ENCODE measurements at places on chromosomes 1 and 21. TPM values are rescaled to one million over a fixed set of nuclear protein-coding genes. Genes with fewer than 3 reads are reported as not detected.
A peak's percentile ranks its signal among the peaks of the same experiment; 100 is the strongest.

DNA sequence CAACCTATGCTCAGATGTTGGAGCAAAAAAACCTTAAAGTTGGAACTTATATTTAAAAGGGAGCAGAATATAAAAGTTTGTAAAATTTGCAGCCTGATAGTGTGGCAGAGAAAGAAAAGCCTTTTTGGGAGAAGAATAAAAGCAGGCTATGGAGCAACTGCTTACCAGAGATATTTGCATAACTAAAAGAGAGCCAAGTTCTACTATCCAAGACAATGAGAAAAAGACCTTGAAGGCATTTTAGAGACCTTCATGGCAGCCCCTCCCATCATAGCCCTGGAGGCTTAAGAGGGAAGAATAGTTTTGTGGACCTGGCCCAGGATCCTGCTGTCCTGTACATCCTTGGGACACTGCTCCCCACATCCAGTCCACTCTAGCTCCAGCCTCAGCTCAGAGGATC is 312.5 kb upstream of the ZRANB2 start:
- DNase-seq: no peak

- DNase-seq: no peak
These were observed 56.5 kb upstream of the CTPS1 start for GRCh38 chr1:40922969-40923368.

- no peak for DNase-seq
These were observed 22.1 kb downstream of the SERBP1 start for GRCh38 chr1:67408148-67408547.

GRCh38 chr1:164560556-164560955 is 1.6 kb downstream of the PBX1 start:
- no peak for DNase-seq

GRCh38 chr1:20785907-20786252 is 1.2 kb downstream of the HP1BP3 start:
- no peak for DNase-seq

GRCh38 chr1:147808025-147808424 is 47.6 kb upstream of the GJA5 start:
- no peak for DNase-seq

DNA sequence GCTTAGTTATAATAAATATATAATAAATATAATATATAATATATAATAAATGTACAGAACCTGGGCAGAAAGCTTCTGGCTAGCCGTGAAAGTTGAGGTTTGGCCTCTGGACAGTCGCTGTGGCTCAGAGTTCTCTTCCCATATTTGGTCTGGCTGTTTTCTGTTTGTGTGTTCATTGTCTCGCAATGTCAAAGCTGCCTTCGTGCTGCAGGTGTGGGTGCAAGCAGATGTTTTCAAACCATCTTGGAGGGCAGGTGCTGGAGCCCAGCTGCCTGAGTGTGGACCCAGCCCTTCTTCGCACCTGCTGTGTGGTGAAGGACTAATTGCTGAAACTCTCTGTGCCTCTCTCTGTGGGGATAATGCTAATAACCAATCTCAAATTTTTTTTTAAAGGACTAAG is 3.6 kb upstream of the CSTB start:
- DNase-seq: no peak

DNA sequence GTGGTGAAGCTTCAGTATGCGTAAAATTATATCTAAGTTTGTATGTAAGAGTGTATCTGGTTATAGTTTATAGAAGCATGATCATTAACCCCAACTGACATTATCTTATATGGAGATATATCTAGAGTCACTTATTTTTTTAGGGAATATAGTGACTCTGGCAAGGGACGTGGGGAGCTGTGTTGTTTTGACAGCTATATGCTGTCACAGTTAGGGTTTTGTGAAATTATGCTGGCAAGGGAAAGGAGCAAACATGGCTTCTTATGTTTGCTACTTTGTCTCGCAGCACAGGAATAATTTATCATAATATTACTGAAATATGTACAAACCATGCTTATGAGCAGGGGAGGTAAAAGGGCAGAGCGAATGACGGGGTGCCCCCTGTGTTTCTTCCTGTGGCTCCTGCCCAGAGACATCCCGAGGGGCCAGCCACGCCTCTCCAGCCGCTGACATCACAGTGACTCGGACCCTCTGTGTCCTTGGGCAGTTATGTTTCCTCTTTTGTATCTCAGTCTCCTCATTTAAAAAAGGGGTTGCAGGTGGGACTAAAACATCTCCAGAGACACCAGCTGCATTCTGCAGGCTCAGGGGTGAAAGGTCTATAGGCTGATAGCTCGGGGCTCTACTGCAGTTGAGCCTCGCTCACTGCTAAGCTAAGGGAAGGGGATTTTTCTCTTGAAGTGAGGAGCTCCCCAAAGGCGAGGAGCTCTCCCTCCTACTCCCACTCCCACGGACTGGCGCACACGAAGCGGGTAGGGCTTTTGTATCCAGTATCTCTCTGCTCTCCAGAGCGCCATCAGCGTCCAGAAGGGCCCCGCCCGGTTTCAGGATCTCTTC is 14.9 kb downstream of the A3GALT2 start:
- no peak for DNase-seq

GRCh38 chr1:150207281-150207971 is 28.5 kb downstream of the ANP32E start:
- DNase-seq: no peak

DNA sequence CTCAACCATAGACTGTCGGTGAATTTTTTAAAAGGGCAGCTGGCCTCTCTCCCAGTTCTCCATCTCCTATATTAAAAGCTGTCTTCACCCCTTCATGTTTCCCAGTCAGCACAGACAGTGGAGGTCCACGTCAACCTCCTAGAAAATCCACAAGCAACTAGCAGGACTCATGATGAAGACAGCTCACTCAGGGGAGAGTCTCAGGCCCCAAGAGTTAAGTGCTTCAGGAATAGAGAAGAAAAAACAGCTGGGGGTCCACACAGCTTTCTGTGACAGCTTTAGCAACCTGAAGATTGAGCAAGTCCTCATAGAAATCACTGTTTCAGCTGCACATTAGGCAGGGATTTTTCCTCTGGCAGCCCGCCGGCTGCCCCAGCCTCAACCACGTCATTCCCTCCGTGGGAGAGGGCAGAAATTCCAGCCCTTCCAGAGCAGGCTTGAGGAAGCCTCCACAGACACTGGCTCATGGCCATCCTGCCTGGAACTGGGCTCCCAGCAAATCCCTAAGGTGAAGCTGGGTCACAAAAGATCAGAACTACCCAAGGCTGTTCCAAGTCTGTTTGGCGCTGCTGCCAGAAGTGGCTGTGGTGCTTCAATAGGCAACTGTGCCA is 15.2 kb downstream of the GPR161 start:
- DNase-seq: no peak

DNA sequence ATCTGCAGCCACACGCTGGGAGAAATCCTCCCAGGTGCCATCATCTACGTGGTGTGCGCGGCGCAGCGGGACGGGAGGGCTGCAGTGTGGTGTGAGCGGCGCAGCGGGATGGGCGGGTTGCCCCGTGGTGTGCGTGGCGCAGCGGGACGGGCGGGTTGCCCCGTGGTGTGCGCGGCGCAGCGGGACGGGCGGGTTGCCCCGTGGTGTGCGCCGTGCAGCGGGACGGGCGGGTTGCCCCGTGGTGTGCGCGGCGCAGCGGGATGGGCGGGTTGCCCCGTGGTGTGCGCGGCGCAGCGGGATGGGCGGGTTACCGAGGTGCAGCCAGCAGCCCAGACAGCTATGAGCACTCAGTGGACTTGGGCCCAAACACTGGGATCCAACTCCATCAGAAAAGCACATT is 4.7 kb downstream of the WRAP73 start:
- DNase-seq: no peak

DNA sequence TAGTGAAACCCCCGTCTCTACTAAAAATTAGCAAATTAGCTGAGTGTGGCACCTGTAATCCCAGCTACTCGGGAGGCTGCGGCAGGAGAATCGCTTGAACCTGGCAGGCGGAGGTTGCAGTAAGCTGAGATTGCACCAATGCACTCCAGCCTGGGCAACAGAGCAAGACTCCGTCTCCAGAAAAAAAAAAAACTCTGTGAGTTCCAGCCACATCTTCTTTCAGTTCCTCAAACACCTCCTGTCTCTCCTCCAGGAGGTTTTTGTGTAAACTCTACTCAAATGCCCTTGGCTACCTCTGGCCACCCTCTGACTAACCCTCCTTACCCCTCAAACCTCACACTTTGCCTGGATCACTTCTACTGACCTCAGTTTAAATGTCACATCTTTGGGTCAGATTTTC is 38.1 kb downstream of the RCSD1 start:
- DNase-seq: peak; percentile 70

GRCh38 chr1:244256086-244256676 is 195.5 kb downstream of the ADSS2 start:
- DNase-seq: no peak

- DNase-seq: no peak
These were observed 45.2 kb upstream of the DPT start for GRCh38 chr1:168774241-168774640.

GRCh38 chr1:157700305-157700704 is 264 bp downstream of the FCRL3 start:
- no peak for DNase-seq

GRCh38 chr21:38376693-38377092 is 119.9 kb downstream of the KCNJ15 start:
- no peak for DNase-seq

DNA sequence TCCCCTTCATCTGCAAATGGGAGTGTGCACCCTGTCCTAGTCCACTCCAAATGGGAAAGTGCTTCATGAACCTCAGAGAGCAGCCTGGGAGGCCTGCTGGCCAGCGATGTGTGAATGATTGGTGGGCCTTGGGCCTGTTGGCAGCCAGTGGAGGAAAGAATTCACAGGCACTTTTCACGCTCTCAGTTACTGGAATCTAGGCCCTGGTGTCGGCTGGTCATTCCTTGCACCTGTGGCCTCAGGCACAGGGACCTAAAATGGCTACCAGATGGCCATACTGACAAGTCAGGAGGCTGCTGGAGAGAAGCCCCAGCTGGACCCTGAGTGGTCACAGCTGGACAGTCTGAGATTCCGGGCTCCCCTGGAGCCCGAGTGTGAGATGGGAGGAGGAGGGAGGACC is 18.4 kb upstream of the EDN2 start:
- no peak for DNase-seq

- DNase-seq: no peak
These were observed 12.7 kb downstream of the PAX7 start for GRCh38 chr1:18643154-18644012.

- no peak for DNase-seq
These were observed 9.1 kb upstream of the MTFR1L start for GRCh38 chr1:25810341-25811299.

DNA sequence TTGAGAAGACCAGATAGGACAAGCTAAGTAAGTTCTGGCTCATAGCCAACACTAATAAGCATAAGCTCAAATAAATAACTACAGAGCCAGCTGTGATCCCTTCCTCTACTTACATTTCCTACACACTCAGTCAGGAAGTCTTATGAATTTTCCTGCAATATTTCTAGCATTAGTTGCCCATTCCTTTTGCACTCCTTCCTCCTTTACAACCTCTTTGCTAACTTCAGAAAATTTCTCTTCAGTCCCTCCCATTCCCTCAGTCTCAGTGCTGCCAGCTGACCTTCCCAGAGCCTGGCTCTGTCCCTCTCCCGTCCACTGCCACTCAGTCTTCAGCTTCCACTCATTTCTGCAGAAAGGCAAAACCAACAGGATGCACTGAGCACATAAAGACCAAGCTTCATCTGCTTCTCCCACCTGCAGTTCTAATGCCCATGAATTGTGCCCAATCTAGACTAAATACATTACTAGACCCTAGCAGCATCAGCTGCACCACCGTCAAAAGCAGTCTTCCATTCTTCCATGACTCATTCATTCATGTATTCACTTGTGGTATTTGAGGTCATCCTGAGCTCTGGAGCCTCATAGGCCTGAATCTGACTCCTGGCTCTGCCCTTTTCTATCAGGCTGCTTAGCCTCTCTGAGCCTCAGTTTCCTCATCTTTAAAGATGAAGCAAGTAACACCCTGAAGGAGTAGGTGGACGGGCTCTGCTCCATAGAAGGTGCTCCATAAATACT is 54.6 kb upstream of the SIPA1L2 start:
- no peak for DNase-seq

DNA sequence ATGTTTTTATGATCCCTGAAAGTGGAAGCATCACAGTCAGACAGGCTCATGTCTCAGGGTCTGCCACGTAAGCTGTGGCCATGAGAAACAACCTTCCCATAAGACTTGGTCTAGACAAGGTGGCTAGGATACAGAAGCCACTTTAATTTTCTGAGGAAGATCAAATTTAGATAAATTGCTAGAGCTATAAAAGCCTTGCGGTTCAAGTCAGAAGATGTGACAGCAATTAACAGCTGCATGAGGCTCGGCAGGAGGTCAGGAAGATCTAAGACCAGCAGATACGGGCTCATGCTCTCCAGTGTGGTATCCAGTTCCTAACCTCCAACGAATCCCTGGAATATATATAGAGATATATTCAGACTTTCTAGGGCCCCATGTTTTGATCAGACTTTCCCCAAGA is 577.1 kb downstream of the PLPP3 start:
- no peak for DNase-seq

LCE2A gene
- not detected for total RNA-seq

TEDDM1 gene
- total RNA-seq: not detected

UBXN10 gene
- total RNA-seq: not detected

KPRP gene
- total RNA-seq: not detected

SLC1A7 gene
- not detected for total RNA-seq

SAMSN1 gene
- total RNA-seq: 45.5 TPM

CRNN gene
- total RNA-seq: not detected

PTAFR gene
- total RNA-seq: 25.5 TPM

MAP3K21 gene
- 0.21 TPM for total RNA-seq

RAD54L gene
- 34.7 TPM for total RNA-seq

SWT1 gene
- total RNA-seq: 2.9 TPM

NRIP1 gene
- total RNA-seq: 22.9 TPM

MMEL1 gene
- total RNA-seq: not detected

RHD gene
- total RNA-seq: not detected

FCGR2B gene
- 99.4 TPM for total RNA-seq

YTHDF2 gene
- 83.6 TPM for total RNA-seq

DCLRE1B gene
- total RNA-seq: 14.3 TPM
